RWPE2 (cell line): ENCODE measurements at places on chromosomes 3 and 15.

DNA sequence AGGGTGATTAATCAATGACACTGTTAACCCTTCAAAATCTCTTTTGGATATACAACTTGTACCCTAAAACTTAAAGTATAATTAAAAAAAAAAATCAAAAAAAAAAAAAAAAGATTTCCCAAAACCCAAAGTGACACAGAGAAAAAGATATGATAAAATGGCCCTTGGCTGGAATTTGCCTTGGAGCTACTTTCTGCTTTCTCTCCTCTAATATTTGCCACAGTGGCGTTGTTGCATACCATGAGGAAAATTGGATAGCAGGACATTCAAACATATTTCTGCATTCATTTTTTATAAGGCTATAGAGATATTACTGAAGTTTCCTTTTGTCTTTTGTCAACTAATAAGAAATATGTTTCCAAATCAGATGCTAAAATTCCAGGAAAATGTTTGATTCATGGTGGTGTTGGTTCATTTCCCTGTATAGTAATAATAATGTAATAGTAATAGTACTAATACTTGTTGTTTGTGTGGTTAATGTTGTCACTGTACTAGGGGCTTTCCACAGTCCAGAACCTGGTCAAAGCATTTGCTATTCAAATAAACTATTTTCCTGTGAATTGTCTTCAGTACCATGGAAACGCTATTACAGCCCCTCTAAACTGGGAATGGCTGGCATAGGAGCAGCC, 441.3 kb upstream of the THBS1 start:
- no peak for DNase-seq

GRCh38 chr3:110647586-110647985, 424.0 kb upstream of the NECTIN3 start:
- DNase-seq = no peak

DNA sequence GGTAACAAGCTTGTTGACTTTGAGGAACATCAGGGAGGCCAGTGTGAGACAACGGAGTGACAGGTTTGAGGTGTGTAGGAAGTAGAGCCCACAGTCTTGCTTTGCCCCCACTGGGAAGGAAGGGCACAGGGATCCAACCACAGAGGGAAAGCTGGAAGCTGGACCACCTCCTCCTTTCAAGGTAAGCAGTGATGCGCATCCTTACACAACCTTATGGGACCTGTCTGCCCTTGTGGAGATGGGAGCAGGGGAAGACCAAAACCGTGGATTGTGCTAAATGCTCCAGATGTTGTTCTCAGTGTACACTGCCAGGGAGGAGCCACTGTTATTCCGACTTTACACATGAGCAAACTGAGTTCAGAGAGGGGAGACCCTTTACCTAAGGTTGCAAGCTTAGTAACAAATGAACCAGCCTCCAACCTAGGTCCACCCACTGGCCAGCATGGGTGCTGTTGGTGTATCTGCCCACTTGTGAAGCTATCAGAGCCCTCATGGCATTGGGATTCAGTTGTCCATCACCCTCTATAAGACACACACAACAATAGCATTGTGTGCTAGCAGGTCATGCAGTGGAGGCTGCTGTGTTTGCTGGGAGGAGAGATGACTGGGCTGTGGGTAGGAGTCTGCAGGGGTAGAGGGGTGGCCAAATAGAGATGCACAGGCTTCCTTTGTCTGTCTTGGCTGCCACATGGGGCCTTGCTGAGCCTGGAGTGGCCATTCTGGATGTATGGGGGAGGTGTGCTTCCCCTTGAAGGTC, 586 bp upstream of the LSMEM2 start:
- no peak for DNase-seq

- no peak for DNase-seq
These were observed 268.7 kb downstream of the EDEM1 start for GRCh38 chr3:5456199-5456598.

DNA sequence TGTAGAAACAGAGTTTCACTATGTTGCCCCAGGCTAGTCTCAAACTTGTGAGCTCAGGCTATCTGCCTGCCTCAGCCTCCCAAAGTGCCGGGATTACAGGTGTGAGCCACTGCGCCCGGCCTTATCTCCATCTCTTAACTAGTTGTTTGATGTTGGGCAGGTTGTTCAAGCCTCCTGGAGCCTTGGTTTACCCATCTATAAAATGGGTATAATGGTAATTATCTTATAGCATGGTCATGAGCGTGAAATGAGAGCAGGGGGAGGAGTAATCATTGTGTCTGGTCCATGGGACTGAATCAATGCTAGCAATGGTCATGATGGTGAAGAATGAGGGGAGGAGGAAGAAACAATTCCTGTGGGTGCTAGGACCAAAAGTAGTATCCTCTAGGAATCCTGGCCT, 32.0 kb downstream of the SMAD3 start:
- DNase-seq = no peak

DNA sequence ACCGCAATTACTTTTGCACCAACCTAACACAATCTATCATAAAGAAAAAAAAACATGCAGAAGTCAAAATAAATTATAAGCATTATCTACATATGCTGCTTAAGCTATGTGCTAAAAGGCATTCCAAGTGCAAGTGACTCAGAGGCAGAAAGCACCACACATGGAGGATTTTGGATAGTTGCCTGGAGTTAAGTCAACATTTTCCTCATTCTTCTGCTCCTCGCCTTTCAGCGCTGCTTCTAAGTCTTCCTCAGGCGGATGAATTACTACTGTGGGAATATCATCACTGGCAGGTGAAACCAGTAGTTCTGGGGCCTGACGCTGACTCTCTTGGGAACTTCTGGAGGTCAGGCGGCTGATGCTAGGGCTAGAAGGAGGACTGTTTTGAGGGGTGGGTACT, 53.1 kb downstream of the SLC4A7 start:
- DNase-seq = no peak

DNA sequence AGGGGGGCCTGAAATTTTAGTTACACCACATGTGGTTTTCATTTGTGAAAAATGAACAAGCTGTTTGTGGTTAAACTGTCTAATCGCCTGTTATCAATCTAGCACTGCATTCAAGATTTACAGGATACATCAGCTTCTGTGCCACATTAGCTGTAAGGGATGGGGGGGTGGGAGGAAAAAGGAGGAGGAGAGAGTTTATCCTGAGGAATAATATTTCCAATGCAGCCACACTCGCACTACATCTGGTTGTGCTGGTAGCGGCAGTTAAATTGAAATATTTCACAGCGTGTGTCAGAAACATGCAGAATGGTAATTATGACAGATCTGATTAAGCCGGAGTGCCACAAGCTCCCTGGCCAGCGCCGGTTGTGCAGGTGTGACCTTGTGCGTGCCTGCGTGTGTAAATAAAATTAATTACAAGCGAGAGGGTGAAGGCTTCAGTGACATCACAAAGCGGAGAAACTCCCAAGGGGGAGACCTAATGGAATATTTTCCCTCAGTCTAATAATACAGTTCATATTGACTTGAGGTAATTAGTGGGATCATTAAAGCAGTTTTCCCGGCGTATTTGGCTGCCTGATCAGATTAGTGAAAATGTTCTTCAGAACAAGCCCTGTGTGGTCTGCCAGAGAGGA, 55.5 kb downstream of the SATB1 start:
- no peak for DNase-seq

GRCh38 chr3:159884661-159885402, 103.8 kb upstream of the IL12A start:
- DNase-seq = no peak

DNA sequence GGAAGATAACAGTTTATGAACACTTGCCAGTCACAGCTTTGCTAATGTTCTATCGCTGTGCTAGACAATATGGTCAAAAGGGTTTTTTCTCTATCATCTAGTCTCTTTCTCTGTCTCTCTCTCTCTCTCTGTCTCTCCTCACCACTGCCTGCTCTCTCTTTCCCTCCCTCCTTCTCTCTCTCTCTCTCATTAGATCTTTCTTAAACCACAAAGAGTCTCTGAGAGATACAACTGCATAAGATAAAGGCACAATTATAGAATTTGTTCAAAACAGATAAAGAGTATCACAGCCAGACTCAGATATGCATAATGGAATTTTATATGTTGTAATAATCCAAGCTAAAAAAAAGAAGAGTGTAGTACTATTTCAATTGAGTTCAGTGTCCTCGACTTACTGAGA, 258.4 kb downstream of the MECOM start:
- no peak for DNase-seq
